ENCODE measurements at places on chromosomes 6 and 20. TPM values are rescaled to one million over a fixed set of nuclear protein-coding genes. Genes with fewer than 3 reads are reported as not detected.
A peak's percentile ranks its signal among the peaks of the same experiment; 100 is the strongest.

Gene ADGRG6
- total RNA-seq: 25.0 TPM

Gene TRAPPC3L
- not detected for total RNA-seq

Gene SLC32A1
- total RNA-seq: not detected

Gene TMEM244
- total RNA-seq: not detected

Gene BHLHE23
- not detected for total RNA-seq

Gene PPP1R14C
- 0.60 TPM for total RNA-seq

Gene RING1
- 19.7 TPM for total RNA-seq

Gene E2F3
- 8.1 TPM for total RNA-seq

Gene TRERF1
- 3.5 TPM for total RNA-seq

Gene DOK5
- not detected for total RNA-seq

Gene LY6G6C
- not detected for total RNA-seq

Gene PSORS1C1
- 3.4 TPM for total RNA-seq

Gene EDN3
- not detected for total RNA-seq

GRCh38 chr6:142885182-142885867 lies 59.7 kb downstream of the HIVEP2 start:
- DNase-seq: peak; percentile 97

DNA sequence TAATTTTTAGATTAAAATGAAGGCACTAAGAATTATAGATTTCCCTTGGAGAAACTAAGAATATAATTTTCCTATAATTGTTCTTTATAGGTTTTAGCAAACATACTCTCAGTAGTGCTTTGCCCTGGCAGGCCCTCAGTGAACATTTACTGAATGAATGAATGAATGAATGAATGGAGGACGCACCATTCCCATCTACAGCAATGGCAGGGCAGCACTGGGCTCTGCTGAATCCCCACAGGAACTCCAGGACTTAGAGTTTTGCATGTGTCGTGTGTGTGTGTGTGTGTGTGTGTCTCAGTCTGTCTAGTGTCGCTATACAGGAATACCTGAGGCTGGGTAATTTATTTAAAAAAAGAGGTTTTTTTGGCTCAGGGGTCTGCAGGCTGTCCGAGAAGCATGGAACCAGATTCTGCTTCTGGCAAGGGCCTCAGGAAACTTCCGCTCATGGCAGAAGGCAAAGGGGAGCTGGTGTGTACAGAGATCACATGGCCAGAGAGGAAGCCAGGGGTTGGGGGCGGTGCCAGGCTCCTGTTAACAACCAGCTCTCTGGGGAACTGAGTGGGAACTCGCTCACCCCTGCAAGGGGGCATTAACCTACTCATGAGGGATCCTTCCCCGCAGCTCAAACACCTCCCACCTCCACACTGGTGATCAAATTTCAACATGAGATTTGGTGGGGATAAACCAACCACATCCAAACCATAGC lies 20.1 kb downstream of the RNASET2 start:
- no peak for DNase-seq

GRCh38 chr20:60125513-60125912 lies 167.3 kb downstream of the CDH26 start:
- no peak for DNase-seq

DNA sequence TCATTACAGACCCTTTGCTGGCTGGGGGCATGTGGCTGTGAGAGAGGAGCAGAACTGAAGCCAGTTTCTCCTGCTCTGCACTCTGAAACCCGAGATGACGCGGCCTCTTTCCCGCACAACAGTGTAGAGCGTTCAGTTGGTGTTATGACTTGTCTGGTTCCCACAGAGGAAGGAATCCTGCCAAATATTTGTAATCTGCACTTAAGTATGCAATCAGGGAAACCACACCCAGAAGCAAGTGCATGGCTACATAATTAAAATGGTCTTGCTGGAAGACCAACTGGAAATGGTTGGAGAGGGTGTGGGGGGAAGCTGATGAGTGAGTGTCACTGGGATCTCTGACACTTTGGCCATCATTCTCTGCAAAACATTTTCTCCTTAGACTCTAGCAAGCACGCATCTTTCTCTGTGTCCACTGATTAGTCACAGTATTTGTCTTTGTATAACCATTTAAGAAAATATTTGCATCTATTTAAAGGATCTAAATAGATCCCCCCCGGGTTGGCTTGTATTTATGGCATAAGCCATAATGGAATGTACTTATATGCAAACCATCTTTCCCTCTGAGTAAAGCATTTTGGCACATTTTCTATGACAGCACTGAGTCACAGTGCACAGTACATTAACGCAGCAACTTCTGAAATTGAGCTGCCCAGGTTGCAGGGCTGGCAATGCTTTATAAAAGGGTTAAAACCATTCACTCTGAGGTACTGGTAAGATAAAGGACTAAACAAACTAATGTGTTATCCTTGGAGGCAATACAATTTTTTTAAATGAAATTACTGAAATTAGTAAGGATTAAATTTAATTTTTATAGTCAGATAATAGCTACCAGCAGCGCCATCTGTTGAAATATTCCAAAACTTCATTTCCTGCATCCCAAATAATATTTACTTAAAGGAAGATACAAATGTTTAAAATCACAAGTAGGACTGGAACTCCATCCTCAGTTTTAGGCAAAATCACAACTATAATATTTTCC lies 76.7 kb downstream of the FOXC1 start:
- peak; percentile 90 for DNase-seq

GRCh38 chr20:19275630-19276071 lies 63.2 kb downstream of the SLC24A3 start:
- DNase-seq: no peak

DNA sequence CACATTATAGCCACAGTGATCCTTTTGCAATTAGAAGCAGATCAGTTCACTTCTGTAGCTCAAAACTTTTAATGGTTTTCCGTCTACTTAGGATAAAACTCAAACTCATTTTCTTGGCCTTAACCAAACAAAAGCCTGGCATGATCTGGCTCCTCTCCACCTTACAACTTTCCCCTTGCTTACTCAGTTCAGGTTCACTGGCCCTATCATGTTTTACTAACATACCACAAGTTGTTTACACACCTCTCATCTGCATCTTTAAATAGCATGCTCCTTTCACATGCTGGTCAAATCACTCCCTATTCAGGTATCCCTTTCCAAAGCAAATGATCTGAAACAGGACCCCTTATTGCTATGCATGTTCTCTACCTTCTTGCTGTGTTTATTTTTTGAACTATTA lies 191.4 kb upstream of the FAM83B start:
- DNase-seq: no peak

DNA sequence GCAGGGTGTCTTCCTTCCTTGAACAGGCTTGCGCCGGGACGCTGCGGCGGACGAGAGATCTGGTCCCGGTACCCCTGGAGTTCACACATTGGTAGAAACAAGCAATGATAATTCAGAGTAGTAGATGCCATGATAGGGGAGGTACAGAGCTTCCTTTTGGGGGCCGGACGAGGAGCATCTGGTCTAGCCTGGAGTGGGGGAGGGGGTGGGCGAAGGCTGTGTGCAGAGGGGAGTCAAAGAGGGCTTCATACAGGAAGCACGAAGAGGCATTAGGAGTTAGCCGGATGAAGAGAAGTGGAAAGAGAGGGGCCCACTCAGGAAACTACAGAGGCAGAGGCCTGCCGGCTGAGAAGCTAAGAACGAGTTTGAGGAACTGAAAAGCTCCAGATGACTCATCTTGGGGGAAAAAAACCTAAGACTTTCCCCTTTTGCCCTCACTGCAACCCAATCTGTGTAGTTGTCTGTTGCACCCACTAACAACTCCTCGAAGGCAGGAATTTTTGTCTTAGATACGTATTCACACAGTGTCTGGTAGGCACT lies 611 bp downstream of the CNPY3 start:
- DNase-seq: peak; percentile 61

DNA sequence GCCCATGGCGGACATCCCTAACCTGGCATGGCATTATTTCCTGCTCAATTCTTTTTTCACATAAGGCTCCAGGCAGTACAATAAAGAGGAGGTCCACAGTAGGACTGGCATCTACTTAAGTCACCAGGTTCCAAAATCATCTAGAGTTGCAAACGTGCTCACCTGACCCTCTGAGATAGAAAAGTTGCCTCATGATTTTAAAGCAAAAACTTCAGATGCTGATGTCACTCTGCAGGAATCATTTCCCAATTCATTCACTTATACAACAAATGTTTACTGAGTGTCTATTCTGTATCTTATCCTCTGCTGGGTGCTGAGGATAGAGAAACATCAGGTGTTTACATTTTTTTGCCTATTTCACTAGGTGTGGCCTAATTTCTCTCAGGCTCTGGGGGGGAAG lies 2.2 kb downstream of the ADGRF4 start:
- DNase-seq: no peak

GRCh38 chr6:104630955-104631354 lies 228.8 kb downstream of the HACE1 start:
- DNase-seq: no peak

GRCh38 chr6:37222125-37222967 lies 35.2 kb upstream of the TBC1D22B start:
- DNase-seq: peak; percentile 88

- no peak for DNase-seq
Observed at GRCh38 chr20:20476504-20476903, 108.6 kb downstream of the INSM1 start.

- peak; percentile 71 for DNase-seq
Observed at GRCh38 chr6:28104392-28105244, 19.8 kb upstream of the ZSCAN16 start.

DNA sequence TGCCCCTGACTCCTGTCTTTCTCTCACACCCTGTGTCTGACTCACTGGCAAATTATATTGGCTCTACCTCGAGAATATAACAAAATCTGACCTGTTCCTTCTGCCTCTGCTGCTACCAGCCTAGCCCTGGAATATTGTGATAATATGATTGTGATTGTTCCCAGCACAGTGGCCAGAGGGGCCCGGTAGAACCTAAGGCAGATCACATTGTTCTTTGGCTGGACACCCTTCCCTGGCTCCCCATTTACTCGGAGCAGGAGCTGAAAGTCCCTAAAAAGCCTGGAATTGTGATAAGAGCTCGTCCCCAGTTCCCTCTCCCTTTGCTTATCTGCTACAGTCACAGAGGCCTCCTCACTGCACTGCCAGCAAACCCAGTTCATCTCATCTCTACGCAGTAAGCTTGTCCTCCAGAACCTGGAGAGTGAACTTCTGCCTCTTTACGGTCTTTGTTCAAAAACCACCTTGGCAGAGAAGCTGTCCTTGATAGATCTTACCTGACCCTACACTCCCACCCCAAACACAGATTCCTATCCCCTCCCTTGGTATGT lies 21.8 kb downstream of the SERPINB6 start:
- DNase-seq: no peak

- DNase-seq: no peak
Observed at GRCh38 chr6:7157752-7158616, 50.2 kb downstream of the RREB1 start.

- peak; percentile 40 for DNase-seq
Observed at GRCh38 chr6:25670793-25671513, 18.9 kb downstream of the SCGN start.

DNA sequence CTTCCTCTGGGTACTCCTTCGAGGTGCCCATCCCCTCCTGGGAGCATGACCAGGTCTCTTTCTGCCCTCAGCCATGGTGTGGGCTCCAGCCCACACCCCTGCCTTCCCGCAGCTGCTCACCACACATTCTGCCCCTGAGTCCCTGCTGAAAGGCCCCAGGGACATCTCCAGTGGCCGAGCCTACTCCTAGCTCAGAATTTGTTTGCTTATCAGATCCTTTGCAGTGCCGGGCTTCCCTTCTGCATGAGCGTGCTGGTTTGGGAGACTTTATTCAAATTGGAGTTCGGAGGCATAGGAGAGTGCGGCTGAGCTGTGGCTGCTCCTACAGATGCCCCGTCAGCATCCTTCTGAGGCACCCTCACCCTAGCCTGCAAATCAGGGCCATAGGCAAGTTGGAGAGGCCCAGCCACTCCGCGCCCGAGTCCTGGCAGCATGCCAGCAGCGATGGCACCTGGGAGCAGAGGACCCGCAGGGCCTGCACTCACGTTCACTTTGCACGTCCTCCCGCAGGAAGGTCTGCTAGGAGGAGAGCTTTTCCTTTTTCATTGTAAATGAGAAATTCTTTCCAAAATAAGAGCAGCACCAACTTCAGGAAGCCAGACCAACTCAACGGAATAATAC lies 327.3 kb downstream of the QKI start:
- DNase-seq: no peak

GRCh38 chr6:27839626-27840475 lies 72.3 kb downstream of the OR2B2 start:
- DNase-seq: peak; percentile 85

- peak; percentile 73 for DNase-seq
Observed at GRCh38 chr6:132483779-132484679, 28.9 kb downstream of the STX7 start.

GRCh38 chr20:48335308-48336050 lies 492.3 kb downstream of the PREX1 start:
- no peak for DNase-seq

- peak; percentile 55 for DNase-seq
Observed at GRCh38 chr20:31260326-31260932, 3.0 kb downstream of the DEFB115 start.

GRCh38 chr6:31945507-31946369 lies at the start of gene CFB:
Gene CFB (plus strand): TSS chr6:31946095. CDS start chr6:31946222, 127 bp downstream.
- DNase-seq: peak; percentile 84

- DNase-seq: no peak
Observed at GRCh38 chr6:97064578-97064977, 140.1 kb downstream of the KLHL32 start.

- no peak for DNase-seq
Observed at GRCh38 chr20:52840041-52840440, 132.1 kb upstream of the TSHZ2 start.

GRCh38 chr6:56986611-56987010 lies 31.7 kb downstream of the BEND6 start:
- DNase-seq: no peak

GRCh38 chr20:46562373-46563169 lies 12.1 kb upstream of the OCSTAMP start:
- DNase-seq: peak; percentile 62

DNA sequence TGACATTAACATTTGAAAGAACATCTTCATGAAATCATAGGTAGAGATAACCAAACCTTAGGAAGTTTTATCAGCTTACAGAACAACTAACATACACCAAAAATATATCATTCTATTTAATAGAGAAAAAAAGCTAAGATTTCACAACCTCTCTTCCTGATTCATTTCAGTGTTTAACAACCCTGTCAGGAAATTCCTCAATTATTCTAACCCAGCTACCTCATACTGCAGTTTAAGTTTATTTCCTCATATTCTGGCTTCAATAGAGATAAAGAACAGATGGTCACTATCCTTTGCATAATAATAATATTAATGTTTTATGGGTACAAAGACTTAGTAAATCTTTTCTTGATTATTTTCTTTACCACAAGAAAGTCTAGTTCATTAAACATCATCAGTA lies 112.9 kb upstream of the HSF2 start:
- no peak for DNase-seq
